ENCODE measurements at places on chromosomes 11 and 22.

DNA sequence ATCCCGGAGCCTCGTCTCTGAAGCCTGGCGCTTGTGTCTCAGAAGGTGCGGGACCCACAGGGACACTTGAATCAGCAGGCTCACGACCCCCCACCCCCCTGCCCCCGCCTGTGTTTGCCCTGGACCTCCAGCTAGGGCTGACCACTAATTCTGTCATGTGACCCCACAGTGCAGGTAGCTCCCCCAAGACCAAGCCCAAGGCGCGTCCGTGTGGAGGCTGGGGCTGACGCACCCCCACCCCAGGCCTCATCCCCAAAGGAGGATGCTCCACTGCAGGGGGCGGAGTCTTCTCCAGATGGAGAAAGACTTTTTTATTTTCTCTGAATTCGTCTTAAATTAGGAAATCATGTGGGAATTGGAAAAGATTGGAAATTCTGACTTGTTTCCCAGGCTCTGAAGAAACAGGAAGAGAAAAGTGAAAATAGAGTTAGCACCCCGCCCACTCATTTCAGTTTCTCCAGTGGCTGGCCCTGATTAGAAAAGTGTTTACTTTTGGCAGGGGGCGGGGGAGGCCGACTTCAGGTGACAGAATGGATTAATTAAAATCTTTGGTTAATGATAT, 1.0 kb upstream of the RELA start:
- DNase-seq, result no peak

- DNase-seq, result no peak
These were observed 23.4 kb downstream of the LRRC55 start for GRCh38 chr11:57205041-57205641.

GRCh38 chr11:117410861-117411710, 83.4 kb downstream of the CEP164 start:
- no peak for DNase-seq

GRCh38 chr22:45318168-45318557, 8.4 kb downstream of the FAM118A start:
- no peak for DNase-seq

GRCh38 chr11:32331792-32332191, 103.5 kb downstream of the WT1 start:
- DNase-seq, result no peak

DNA sequence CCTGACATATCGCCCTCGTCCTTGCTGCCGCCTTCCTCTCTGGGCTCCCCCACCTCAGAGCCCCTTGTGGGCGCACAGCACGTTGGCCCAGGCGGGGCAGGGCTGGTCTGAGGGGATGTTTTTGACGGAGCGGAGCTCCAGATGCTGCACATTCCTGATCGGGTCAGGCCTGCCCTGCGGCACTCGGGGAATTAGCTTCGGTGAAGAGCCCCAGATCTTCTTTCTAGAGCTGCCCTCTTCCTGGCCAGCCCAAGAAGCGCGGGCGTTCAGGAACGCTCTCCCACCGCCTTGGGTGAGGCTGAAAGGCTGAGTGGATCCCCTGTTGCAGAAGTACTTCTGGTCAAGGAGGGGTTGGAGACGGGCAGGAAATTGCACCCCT, 12.1 kb downstream of the YPEL4 start:
- DNase-seq, result no peak

GRCh38 chr11:79493555-79494171, 52.8 kb upstream of the TENM4 start:
- peak; percentile 35 for DNase-seq

DNA sequence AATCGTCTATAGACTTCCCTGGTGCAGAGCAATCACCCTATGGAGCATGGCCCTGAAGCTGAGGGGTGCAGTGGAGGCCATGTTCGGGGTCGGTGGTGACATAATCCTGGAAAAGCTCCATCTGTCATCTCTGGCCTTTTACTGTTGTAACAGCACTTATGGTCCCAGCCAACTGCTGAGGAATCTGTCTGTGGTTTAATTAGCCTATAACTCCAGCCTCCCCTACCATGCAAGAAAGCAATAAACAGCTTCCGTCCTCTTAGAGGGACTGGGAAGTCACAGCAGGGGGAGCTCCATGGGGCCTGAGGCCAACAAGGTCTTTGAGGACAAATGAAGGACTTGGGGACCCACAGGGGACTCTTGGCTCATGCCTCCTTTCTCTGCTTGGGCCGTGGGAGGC, 159.1 kb upstream of the NECTIN1 start:
- DNase-seq, result no peak

DNA sequence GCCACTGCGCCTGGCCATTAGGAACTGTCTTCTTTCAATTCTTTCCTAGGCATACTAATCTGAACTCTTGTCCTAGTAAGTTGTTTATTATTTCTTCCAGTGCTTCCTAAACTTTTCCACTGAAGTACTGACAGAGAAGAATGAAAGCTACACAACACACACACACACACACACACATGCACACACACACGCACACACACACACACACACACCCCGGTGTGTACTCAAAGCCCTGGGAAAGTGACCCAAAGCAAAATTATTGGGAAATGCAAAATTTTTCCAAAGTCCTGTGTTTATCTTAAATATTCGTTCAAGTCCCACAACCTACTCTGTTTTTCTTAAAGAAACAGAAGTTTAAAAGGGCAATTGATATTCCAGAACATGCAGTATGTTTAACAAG, 19.4 kb upstream of the SIK2 start:
- no peak for DNase-seq

GRCh38 chr11:37496201-37496600, 898.2 kb upstream of the RAG2 start:
- no peak for DNase-seq

GRCh38 chr22:19115628-19116027, 6.6 kb downstream of the DGCR2 start:
- no peak for DNase-seq

DNA sequence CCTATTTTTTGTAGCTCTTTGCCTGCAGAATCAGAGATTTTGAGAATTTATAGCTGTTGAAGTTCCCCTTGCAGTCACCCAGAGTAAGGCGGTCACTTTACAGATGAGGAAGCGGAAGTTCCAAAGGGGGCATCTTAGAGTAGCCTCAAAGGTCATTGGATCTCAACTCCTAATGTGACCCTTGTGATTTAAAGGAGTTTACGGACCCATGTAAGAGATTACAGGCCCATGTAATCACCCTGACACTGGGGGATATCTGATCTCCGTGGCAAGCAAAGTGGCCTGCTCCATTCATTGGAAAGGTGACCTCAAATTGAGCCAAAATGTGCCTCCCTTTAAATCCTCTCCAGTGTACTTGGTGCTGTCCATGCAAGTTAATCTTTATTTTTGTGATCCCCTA, 15.7 kb downstream of the P2RX3 start:
- DNase-seq, result no peak

DNA sequence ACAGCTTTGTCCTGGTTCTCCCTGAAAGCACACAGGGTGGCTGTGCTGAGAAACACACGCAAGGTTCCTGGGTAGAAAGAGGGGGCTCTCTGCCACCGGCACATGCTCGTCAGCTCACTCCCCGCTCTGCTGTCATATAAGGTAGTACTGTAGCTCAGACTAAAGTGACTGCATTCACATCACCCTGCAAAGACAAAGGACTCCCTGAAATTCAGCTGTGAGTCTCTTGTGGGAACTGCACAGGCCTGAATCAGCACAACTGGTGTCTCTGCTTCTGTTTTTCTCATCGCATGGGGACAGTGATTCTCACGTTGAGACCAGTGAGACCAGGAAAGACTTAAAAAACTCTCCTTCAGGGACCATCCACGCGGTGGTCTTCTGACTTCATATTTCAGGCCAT, 124.1 kb upstream of the BID start:
- DNase-seq, result no peak

GRCh38 chr11:67379061-67380058, 6.0 kb upstream of the CLCF1 start:
- no peak for DNase-seq

DNA sequence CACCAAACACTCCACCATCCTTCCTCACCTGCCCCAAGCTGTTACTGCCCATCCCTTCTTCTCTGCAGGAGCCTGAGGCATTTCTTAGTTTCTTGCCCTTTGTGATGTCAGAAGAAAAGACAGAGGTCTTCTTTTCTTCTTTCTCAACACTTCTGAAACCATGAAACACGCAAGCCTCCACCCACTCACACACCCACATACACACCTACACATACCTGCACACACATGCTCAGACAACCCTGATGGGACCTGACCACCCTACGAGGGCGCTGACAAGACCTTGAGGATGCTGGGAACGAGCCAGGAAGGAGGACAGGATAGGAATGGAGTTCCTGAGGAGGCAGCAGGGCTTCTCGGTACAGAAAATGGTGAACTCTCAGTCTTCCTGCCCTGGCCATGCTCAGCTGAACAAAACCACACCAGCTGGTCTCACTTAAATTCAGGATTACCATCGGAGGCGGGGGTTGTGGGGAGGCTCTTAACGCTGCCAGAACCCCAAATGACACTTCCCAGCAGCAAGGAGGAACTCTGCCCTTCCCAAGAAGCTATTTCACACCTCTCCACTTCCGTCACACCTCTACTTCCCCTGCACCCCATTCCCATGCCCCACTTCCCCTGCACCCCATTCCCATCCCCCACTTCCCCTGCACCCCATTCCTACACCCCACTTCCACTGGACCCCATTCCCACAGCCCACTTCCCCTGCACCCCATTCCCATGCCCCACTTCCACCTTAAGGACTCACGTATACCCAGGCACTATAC, 41.0 kb downstream of the CSF2RB start:
- DNase-seq, result no peak

- no peak for DNase-seq
These were observed 64.7 kb downstream of the LDLRAD3 start for GRCh38 chr11:36008584-36008983.

GRCh38 chr22:31790240-31790639, 36.4 kb downstream of the DEPDC5 start:
- no peak for DNase-seq

GRCh38 chr11:120105576-120105975, 32.3 kb downstream of the TRIM29 start:
- no peak for DNase-seq

DNA sequence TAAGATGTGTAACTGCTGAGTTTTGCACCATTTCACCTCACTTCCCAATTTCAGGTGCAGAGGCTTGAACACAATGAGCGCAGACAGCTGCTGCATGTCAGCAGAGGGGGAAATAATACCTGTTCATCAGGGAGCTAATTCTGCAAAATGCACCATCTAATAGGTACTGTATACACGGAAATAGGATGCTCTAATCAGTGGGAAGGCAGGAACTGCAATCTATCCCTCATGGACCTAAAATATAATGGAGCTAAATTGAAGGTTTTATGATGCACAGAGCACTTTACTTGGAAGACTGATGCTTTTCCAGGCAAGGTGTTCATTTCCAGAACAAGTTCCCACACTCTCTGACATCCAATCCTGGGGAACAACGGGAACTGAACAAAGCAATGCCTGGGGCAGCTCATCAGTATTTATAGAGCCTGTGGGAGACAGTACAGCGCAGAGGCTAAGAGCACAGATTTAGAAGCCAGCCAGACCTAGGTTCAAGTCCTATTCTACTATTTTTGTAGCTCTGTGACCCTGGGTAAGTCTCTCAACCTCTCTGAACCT, 78.5 kb downstream of the TENM4 start:
- no peak for DNase-seq

- no peak for DNase-seq
These were observed 243.7 kb downstream of the KIRREL3 start for GRCh38 chr11:126756855-126757254.

DNA sequence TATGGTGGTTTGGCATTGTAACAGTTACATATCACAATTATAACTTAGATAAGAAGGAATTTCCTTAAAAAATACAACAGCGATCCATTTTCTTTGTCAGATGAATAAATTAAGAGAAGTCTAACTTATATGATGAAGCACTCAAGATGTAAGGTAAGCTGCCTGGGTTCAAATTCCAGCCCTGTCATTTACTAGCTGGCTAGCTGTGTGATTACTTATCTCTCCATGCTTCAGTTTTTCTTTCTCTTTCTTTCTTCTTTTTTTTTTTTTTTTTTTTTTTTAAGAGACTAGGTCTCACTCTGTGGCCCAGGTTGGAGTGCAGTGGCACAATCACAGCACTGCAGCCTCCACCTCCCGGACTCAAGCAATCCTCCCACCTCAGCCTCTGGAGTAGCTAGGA, 22.2 kb upstream of the LDHA start:
- no peak for DNase-seq

DNA sequence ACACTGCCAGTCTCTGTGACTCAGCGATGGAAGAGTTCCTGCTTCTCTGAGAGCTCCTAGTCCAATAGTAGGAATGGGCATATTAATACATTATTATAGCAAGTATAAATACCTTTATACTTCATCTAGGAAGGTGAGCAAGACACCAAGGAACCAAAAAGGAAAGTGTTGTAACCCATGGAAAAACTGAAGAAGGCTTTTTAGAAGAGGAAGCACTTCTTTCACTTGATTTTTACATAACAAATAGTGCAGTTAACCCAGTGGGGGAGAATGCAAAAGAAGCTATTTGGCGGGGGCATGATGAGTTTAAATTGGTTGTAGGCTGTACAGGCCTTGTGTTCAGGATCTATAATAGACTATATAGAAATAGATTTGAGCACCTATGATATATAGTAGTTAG, 31.2 kb upstream of the C11orf87 start:
- no peak for DNase-seq

DNA sequence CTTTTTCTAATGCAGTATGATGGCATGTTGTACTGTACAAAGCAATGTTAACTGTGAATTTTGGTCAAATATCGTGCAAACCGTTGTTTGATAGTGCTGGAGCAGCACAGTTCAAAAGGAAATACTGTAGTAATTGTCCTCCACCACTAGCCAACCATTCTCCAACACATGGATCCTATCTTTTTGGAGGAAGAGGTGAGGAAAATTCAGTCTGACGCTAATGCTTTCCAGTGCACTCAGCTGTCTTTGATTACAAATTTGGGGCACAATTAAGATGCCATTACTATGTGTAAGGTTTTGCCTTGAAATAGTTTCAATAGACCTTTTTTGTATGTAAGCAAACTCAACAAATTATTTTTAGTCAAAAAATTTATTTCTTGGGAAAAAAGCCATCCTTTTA, 240.5 kb upstream of the CCDC179 start:
- DNase-seq, result no peak

DNA sequence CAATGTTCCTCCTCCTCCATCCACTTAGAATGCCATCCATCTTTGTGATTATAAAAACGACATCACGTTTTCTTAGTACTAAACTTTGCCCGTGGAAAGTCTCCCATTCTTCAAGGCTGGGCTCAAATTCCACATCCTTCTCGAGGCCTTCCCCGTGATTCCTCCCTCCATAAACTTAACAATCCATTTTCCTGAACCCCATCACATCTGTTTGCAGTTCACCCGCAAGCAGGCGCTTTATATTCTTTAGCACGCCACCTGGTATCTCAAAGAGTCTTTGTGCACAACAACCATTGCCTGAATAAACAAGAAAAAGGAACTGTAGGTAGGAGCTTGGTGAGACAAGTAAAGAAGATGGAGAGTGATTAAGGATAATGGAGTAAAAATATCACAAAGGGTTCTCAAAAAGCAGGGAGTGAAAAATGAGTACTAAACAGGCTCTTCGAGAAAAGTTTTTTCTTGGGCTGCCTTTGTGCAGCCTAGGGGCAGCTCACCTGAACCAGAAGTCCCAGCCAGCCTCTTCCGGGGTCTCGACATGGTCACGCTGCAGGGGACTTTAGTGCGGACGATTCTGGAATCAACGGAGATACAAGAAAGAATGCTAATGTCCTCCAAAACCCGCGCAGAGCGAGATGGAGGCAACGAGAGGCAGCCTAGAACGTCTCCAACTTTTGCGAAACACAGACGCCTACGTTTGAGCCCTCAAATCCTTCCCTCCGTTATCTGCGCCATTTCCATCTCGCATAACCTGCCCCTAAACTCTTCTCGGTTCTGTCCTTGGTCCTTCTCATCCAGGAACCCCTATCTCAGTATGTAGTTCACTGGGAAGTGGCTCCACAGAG, 585 bp downstream of the THYN1 start:
- no peak for DNase-seq

All from NCI-H510A (cell line).